ENCODE measurements at places on chromosomes 6 and 20.

GRCh38 chr6:167794161-167795157 lies 32.3 kb upstream of the AFDN start:
- DNase-seq: no peak

DNA sequence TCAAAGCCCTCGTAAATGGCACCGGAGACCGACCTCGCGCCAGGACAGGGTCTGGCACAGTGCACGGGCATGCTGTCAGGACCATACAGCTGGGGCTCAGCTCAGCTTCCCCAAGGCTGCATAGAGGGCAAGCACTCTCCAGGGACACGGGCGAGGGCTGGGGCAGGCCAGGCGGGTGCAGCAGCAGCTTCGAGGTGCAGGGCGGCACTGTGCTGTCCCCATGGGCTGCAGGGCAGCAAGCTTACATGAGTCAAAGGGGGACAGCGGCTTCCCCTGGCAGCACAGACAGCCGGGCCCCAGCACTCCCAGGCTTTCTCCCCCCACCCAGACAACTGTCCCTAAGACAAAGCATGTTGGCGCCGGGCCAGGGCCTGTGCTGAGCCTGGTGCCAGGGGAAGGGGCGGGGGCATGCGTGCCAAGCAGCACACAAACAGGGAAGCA lies 25.7 kb downstream of the PSMG4 start:
- DNase-seq: no peak

- DNase-seq: no peak
Measured at GRCh38 chr6:84137051-84137375, 90.4 kb downstream of the CEP162 start.

- no peak for DNase-seq
Measured at GRCh38 chr20:54497931-54498718, 22.7 kb downstream of the DOK5 start.

- no peak for DNase-seq
Measured at GRCh38 chr20:32466739-32467505, 108.8 kb downstream of the ASXL1 start.

- DNase-seq: no peak
Measured at GRCh38 chr20:12838261-12838866, 170.4 kb upstream of the SPTLC3 start.

DNA sequence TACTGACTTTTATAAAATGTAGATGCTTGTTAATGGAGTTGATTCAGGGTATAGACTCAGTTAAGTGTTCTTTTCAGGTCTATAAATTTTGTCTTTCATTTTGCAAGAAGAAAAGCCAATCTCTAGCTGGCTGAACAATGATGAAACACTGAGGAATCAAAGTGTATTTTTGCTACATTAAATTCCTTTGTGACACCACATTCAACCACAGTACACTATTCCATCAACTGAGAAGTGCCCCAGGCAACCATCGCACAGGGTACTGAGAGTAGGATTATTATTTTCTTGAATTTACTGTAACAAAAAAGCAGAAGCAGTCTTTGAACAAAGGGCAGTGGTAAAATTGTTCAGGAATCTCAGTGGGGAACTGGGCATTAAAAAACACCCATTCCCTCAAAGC lies 83.6 kb downstream of the PREP start:
- no peak for DNase-seq

DNA sequence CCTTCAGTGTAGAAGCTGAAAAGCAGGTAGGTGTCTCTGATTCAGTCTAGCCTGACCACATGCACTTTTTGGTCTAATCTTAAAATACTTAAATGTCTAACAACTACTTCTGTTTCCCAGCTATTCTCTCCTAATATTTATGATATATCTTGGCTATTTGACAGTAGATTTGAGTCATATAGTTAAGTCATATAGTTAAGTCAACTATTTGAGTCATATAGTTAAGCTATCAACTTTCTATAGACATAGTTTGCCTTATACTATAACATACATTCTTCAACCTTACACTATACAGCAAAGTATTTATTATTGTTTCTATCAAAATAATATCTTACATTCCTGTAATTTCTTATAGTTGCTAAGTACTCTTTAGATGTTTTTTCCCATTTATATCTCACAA lies 110.9 kb downstream of the GMDS start:
- DNase-seq: no peak

DNA sequence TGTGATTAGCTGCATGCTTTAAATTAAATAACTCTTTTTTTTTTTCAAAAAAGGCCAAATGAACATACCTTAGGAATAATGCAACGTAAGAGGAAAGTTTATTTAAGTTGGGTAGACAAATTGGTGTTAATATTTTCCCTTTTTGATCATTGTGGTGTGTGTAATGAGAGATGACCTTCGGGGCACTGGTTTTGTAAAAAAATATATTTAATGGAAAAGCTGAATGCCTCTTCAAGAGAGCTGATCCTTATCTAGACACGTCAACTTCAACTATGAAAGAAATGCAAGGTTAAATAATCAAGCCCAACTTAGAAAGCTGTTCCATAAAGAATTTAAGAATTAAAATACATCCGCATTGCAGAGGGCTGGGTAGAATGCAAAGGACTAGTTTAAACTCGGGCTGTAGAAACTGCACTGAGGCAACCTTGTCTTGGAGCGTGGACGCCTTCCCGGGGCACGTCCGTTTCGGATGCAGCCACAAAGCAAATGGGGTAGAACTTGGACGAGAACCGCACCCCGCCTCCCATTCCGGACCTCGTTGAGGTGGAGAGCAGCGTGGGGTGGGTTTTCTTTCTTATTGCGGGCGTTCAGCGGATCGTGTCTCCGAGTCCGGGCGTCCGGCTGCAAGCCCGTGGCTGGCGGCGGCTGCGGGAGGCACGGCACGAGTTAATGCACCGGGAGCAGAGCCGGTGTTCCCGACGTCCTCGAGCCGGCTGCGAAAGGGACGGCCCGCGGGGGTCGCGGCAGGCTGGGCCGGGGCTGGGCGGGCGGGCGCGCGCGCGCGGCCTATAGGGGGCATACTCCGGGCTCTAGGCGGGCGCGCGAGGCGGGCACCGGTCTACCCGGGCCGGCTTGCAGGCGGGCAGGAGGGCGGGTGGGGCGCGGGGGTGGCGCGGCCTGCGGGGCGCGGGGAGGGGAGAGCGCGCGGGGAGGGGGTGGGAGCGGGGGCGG lies 1.9 kb downstream of the JARID2 start:
- DNase-seq: peak; percentile 33

GRCh38 chr6:4931530-4932227 lies 72.2 kb downstream of the RPP40 start:
- DNase-seq: no peak

DNA sequence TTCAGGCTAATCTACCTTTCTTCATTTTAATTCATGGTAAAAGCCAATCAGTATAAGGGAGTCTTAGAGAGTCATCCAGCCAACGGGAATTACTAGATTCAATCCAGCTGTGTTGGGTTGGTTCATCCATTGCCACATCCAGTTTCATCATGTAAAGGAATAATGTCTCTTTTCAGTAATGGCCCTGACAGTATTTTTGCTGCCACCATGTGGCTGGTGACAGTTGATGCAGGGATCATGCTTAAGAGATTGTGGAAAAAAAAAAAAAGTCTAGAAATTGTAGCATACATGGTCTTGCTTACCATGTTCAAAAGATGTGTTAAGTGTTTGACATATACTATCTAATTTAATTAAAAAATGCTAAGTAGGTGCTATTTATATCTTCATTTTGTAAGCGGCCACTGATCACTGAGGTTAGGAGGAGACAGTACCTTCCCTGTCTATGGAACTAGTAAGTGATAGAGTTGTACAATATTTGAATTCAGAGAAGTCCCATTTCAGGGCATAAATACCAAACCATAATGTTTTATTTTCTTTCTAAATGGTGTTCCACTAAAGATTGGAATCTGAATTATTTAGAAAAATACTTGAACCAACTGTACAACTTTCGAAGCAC lies 135.9 kb downstream of the KHDRBS2 start:
- DNase-seq: no peak

- DNase-seq: no peak
Measured at GRCh38 chr6:5099537-5099936, 14.4 kb downstream of the PPP1R3G start.

DNA sequence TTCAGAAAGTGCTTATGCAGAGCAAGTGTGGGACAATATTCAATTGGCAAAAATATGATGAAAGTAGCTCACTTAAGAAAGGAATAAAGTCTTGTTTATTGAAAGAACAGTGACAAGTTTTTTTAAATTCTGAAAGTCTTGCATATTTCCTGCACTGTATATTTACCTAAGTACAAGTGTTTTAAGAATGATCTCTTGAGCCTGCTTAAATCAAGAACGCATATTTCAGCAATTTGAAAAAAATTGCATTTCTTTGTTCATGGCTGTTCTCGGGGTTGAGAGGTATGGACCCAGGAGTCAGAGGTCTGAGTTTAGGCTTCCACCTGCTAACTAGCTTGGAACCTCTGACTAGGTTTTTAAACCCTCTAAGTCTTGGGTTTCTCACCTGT lies 27.4 kb downstream of the SLC22A3 start:
- DNase-seq: no peak

DNA sequence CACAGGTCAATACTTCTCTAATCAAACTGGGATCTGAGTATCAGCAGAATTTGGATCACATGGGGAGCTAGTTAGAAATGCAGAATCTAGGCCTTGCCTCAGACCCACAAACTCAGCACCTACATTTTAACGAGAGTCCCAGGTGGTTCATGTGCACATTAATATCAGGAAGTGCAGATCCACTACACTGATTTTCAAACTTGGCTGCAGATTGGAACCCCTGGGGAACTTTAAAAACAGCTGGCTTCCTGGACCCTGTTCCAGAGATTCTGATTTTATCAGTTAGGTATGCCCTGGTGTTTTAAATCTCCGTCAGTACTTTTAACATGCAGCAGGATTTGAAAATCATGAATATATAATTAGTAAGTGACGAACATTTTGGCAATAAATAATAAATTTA lies 1.9 kb upstream of the CST8 start:
- DNase-seq: no peak

DNA sequence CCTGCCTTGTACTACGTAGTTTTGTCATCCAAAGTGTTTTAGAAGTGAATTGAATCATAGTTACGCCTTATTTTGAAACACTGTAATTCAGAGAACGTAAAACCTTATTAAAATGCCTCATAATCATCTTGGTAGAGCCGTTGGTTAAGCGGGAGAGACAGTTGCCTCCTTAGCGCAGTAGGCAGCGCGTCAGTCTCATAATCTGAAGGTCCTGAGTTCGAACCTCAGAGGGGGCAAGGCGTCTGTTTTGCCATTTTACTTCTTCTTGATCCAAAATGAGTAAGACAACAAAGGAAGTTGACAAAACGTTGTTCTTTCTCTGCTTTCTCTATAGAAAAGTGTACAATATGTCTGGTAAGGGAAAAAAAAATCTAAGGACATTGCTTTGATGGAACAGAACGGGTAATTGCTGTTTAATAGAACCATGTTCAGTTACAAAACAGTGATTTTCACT lies 20.7 kb upstream of the TRIM27 start:
- peak; percentile 47 for DNase-seq

DNA sequence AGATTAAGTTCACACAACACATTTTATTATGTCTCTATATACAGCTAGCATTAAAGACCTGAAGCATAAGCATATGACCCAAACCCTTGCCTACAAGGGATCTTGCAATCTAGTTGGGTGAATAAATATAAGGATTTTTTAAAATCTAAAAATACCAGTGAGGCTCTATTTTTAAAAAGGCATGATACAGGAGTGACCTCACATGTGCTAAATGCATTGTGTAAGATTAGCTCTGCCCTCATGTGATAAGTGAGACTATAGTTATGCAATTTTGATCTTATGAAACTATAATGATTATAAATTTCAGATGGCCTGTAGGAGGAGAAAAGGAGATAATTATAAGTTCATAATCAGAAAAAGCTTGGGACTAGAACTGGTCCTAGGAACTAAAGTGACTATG lies 451.0 kb upstream of the MAN1A1 start:
- DNase-seq: no peak

GRCh38 chr20:46703435-46703834 lies 6.0 kb upstream of the SLC2A10 start:
- no peak for DNase-seq

GRCh38 chr6:167841981-167842380 lies 15.3 kb downstream of the AFDN start:
- DNase-seq: no peak

DNA sequence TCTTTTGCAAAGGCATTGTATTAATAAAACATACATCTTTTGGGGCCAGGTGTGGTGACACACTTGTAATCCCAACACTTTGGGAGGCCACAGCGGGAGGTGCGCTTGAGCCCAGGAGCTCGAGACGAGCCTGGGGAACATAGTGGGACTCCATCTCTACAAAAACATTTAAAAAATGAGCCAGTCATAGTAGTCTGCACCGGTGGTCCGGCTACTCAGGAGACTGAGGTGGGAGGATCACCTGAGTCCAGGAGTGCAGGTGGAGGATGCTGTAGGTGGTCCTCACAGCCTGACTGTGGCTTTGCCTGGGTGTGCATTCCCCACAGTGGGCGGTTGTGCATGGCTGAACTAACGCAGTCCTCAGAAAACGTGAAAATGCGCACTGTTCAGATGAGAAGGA lies 162.5 kb downstream of the DLL1 start:
- DNase-seq: no peak

GRCh38 chr20:49229381-49229780 lies 10.2 kb downstream of the DDX27 start:
- no peak for DNase-seq

DNA sequence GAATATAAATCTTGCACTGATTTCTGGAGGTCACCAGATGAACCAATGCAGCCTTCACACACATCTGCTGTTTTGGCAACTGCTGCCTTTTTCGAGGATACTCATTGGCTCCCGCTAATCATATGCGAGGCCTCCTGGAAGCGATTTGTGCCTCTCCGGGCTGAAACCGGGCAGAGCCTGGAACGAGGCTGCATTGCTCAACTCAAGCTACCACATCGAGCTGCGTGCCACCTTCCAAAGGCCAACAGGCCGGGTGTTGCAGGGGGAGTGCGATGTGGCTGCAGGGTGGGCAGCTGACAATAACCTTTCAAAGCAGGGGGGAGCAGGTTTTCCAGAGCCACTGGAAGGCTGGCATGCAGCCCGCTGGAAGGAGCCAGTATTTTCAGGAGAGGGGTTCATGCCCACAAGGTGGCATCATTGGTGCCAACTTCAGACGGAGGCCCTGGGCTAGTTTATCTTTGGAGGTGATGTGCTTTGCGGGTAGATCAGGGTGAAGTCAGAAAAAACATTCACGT lies 122.6 kb upstream of the IFNGR1 start:
- peak; percentile 46 for DNase-seq

DNA sequence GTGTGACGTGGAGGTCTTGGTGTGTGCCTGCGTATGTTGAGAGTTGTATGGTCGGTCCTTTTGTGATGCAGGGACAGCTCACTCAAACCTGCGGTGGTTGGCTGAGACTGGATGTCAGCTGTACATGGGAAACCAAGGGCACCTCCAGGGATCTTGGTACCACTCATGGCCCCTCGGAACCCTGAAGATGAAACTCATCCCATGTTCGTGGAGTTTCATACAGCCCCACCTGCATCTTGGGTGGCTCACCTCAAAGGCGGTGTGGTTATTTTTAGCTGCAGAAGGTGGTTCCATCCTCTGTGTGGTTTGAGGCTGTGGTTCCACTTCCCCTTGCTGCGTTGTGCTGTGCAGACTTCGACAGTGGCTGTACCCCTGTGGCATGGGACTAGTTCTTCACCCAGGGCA lies 52.6 kb upstream of the SLC22A1 start:
- peak; percentile 7 for DNase-seq

All from CD4-positive, alpha-beta T cell (primary cell).